ENCODE measurements at places on chromosomes 4 and X.

DNA sequence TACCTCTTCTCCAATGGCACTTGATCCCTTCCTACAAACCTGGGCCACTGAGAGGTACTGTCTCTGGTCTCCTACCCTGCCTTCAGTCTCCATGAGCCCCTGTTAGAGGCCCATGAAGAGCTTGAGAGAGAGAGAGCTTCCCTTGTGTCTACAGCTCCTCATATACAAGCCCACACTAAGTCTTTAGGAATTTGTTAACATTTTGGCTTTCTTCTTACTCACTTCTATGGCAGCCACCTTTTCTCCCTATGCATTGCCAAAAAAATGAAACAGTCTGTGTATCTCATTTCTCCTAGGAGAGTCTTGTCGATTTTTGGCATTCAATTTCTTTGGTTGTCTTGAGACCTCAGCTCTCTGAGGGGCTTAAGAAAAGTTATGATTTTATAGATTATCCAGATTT is 90.9 kb upstream of the LNX1 start:
- DNase-seq, result no peak

- peak; percentile 59 for DNase-seq
Observed at GRCh38 chr4:142846729-142847596, 862 bp upstream of the INPP4B start.

DNA sequence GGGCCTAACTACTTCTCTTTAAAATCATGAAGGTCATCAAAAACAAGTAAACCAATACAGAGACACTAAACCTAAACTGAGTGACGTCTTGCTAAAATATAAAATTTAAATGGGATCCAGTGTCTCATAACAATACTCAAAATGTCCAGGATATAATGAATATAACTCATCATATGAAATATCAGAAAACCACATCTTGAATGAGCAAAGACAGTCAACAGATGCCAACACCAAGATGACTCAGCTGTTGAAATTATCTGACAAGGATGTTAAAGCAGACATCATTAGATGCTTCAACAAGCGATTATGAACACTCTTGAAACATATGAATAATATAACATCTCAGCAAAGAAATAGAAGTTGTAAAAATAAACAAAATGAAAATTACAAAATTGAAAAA is 8.3 kb downstream of the NAP1L2 start:
- no peak for DNase-seq

GRCh38 chr4:40186665-40187014 is 10.2 kb upstream of the RHOH start:
- DNase-seq, result no peak

DNA sequence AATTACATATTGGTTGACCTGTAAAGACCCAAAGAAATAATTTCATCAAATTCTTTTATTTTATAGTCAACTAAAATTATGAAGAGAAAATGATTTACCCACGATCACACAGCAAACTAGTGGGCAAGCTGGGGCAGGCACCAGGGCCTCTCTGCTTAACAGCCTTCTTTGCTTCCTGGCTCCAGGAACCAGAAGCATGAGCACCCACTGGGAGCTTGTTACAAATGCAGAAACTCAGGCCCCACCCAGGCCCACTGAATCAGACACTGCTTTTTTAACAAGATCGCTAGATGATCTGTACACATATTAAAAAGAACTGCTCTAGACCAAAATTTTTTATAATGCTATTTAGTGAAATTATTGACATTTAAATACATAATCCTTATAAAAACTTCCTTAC is 95.0 kb downstream of the GEMIN8 start:
- no peak for DNase-seq

GRCh38 chrX:69029771-69030170 is 135.5 kb downstream of the PJA1 start:
- DNase-seq, result no peak

DNA sequence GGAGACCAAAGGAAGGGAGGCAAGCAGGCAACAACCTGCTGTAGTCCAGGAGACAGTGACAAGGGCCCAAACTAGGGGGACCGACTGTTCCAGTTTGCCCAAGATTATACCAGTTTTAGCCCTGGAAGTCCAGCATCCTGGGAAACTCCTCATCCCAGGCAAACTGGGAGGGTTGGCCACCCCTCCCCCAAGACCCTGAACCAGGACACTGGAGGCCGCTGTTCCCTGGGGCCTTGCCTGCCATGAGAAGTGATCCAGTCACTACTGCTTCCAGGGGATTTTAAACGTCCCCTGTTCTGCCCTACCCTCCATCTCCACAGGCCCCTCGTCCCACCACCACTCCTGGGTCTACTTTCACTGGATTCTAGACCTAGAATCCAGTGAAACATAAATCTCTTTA is 4.3 kb upstream of the DGAT2L6 start:
- DNase-seq, result no peak

GRCh38 chrX:120429776-120430540 is 39.1 kb downstream of the LAMP2 start:
- no peak for DNase-seq

DNA sequence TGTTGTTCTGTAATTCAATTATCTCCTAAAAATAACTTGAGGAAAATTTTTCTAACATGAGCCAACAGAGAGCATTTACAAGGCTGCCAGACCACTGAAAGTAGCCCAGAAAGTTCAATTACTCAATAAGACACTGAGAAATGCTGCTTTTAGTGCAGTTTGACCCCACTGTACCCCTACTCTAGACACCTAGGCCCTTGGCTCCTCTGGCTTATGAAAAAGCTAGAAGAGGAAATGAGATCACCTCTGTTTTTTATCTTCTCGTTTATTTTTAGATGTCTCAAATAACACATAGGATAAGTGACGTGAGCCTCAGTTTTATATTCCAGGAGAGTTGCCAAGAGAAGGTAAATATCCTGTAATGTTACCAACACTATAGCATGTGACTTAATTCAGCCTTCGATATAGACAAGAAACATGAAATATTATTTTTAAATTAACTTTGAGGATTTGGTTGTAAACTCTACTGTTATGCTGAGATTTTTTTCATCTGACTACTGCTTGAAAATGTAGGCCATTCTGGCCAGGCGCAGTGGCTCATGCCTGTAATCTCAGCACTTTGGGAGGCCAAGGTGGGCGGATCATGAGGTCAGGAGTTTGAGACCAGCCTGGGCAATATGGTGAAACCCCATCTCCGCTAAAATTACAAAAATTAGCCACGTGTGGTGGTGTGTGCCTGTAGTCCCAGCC is 24.4 kb downstream of the TNIP3 start:
- DNase-seq, result no peak

DNA sequence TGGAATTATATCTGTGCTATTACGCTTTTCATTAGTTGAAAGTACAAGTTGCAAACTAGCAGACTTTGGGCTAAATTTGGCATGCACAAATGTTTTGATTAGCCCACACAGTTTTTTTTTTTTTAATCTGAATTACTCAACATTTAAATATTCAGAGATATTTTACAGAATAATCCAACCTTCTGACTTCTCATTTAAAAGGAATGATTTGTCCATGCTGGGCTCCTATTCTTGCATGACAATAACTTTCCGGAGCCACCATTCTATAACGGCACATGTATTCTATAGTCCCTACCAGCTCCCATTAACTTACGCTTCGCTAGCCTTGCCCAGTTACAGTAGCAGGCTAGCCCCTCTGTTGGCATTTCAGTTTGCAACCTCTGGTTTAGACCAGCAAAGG is 219.3 kb upstream of the FTHL17 start:
- DNase-seq, result no peak

DNA sequence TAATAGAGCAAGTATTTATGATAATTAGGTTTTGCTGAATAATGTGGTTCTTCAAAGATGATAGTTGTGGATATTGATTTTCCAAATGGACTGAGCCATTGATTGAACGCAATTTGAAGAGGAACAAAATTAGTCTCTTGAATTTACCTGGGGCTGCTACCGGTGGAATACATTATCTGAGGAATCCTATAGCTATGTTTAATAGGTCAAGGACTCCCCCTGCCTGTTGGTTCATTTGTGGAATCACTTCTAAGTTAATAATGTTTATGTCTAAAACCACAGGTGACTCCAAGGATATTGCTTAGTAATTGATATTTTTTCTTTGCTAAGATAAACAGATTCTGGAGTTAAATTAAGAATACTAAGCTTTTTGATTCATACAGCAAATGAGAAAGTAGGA is 576.0 kb upstream of the PABPC4L start:
- no peak for DNase-seq

DNA sequence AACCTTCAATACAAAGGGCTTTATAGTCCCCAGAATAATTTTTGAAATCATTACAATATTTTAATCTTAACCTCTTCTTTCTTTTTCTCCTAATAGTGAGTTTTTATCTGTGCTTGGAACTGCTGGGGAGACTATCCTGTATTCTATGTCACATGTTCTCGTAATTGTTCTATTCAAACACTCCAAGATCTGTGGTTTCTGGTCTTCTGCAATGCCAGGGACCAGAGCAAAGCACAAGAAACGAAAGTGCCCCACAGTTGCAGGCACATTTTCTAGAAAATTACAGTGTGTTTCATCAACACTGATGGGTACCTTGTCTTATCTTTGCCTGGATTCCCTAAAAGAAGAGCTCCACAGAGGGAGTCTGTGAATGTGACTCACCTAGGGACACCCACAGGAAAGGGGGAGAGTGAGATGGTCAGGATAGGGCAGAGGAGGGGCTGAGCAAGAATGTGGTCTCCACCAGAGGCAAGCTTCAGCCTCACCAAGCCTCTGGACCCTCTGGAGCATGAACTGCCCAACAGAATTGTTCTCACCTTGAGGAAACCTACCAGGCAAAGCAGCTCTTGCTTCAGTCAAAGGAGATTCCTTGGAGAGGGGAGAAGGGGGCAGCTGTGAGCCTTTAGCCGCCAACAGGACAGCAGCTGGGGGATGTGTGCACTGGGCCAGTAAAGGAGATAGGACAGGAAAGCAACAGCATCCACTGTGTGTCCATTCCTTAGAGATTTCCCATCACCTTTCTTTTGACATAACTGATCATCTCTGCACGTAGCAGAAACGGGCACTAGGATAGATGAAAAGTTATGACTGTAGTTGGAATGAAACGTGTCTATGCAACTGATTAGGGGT is 25.9 kb downstream of the UNC5C start:
- no peak for DNase-seq
